ENCODE measurements at places on chromosomes 7 and 10. TPM values are rescaled to one million over a fixed set of nuclear protein-coding genes. Genes with fewer than 3 reads are reported as not detected.

DNA sequence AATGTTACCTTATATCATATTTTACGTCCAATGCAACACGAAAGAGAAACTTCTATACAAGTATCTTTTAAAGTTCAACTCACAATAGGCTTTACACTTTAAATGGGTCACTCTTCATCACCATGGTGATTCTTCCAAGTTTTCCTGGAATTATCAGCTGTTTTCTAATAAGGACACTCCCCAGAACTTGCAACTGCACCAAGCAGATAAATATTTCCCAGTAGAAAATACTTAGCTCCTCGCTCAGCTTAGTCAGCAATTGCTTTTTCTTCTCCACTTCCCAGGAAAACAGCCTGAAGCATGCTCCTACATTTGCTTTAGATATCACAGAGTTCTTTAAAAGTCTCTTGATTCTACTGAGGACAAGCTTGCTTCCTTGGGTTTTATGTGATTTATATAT is 25.7 kb upstream of the ADD3 start:
- H3K36me3 ChIP-seq: no peaks in the 10 kb centered on the region
- no peaks in the 10 kb centered on the region for H3K27me3 ChIP-seq
- H3K4me1 ChIP-seq: peaks cover 8% of the 10 kb centered on the region
- DNase-seq: no peak
- no peak overlapping the region for H3K4me3 ChIP-seq
- H3K27ac ChIP-seq: no peak overlapping the region

Gene APBB1IP
- 61.9 TPM for total RNA-seq

DNA sequence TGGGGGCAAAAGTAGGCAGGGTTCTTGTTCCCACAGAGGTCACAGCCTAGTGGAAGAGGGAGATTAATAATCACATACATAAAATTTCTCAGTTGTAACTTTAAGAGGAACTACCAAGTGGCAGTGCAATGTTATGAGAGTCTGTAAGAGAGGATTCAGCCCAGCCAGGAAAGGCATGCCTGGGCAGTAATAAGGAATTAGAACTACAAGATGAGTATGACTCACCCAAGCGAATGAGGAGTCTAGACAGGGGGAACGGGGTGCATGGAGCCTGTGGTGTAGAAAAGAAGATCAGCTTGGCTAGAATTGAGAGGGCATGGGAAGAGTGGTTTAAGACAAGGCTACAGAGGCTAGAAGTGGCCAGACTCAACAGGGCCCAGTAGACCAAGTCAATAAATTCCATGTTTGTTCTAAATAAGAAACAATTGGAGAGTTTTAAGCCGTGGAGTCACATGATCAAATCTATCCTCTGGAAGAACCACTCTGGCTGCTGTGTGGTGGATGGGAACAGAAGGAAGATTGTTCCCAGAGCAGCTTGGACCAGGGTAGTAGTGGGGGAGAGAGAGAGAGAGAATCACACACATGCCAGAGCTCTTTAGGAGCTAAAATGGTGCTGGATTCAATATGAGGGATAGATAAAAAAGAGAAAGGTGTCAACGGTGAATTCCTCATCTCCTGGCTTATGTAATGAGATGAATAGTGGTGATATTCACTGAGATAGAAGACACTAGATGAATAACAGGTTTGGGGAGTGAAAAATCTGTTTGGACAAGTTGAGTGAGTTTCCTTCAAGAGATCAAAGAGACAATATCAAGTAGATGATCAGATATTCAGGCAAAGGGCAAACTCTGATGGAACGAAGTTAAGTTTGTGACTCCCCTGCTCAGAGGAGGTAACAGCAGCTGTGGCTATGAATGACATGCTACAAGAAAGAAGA is 265.1 kb downstream of the FGFR2 start:
- H3K27me3 ChIP-seq: no peaks in the 10 kb centered on the region
- no peak for DNase-seq

Gene GBX1
- not detected for total RNA-seq

GRCh38 chr10:126074291-126074690 is 177.9 kb downstream of the FANK1 start:
- no peaks in the 10 kb centered on the region for H3K36me3 ChIP-seq
- no peaks in the 10 kb centered on the region for H3K4me1 ChIP-seq
- no peak overlapping the region for H3K4me3 ChIP-seq
- no peak for DNase-seq
- H3K27me3 ChIP-seq: peaks cover 5% of the 10 kb centered on the region

DNA sequence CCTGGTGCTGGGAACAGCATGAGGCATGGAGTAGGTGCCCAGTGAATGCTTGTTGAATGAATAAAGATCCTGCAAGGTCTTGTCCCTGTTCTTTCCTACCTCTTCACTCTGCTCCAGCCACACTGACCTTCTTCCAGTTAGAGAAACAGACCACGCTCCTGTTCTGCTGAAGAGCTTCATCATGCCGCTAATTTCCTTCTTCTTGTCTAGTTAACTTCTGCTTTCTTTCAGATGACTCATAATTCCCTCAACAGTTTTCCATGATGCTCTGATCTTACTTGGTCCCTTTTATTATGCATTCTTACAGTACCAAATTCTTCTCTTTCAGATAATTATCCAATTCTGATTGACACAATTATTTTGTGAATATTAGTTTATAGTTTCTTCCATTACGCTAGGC is 59.5 kb upstream of the C1QL3 start:
- DNase-seq: no peak
- no peaks in the 10 kb centered on the region for H3K4me1 ChIP-seq
- no peak overlapping the region for H3K27ac ChIP-seq
- no peak overlapping the region for H3K4me3 ChIP-seq
- H3K36me3 ChIP-seq: no peaks in the 10 kb centered on the region

DNA sequence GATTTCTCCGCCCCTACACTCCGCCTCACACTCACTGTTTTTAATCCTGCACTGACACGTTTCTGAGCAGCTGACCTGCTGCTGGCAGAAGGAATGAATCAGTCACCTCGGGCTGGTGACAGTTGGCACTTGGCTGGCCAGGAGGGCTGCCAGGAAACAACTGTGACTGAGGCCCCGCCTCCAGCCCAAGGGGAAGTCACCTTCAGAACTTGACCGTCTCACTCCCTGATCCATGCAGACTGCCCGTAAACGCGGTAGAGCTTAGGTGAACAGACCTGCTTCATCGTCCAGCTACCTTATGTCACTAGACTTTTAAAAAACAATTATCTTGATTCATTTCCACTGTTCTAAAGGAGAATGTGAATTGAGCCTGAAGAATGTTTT is 107.5 kb downstream of the DOCK1 start:
- no peak for DNase-seq
- no peaks in the 10 kb centered on the region for H3K4me1 ChIP-seq
- no peak overlapping the region for H3K4me3 ChIP-seq
- peaks cover 5% of the 10 kb centered on the region for H3K27me3 ChIP-seq

Gene RBP4
- total RNA-seq: not detected

Gene FAM20C
- total RNA-seq: 1.1 TPM

Gene OR2A5
- not detected for total RNA-seq

DNA sequence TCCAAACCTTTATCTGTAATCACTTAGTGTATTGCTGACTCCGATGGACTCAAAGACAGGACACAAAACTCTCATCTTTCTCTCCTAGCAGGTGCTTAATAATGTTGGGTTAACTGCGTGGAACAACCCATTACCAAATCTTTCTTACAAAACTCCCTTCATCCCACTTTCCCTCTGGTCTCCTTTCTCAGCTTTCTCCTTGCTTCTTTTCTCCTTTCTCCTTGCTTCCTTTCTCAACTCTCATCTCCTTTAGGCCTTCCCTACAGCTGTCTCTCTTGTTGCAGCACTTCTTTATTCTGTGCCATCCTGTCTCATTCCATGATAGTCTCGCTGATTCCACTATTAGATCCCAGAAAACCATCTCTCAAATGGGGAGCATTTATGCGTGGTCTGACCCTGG is 67.5 kb downstream of the TNS3 start:
- H3K27ac ChIP-seq: no peak overlapping the region
- H3K4me3 ChIP-seq: no peak overlapping the region
- no peaks in the 10 kb centered on the region for H3K27me3 ChIP-seq
- H3K4me1 ChIP-seq: no peaks in the 10 kb centered on the region
- no peak for DNase-seq

Gene HPSE2
- total RNA-seq: not detected

- no peak overlapping the region for H3K4me3 ChIP-seq
- H3K27ac ChIP-seq: no peak overlapping the region
- no peaks in the 10 kb centered on the region for H3K27me3 ChIP-seq
- no peaks in the 10 kb centered on the region for H3K36me3 ChIP-seq
Observed at GRCh38 chr10:35942057-35942456, 300.0 kb upstream of the FZD8 start.

- no peaks in the 10 kb centered on the region for H3K36me3 ChIP-seq
- H3K4me1 ChIP-seq: no peaks in the 10 kb centered on the region
- no peak overlapping the region for H3K27ac ChIP-seq
Observed at GRCh38 chr7:94298943-94299342, 95.8 kb upstream of the COL1A2 start.

GRCh38 chr7:150447966-150448788 is 2.3 kb upstream of the GIMAP8 start:
- peak overlapping the region; percentile 97 for H3K4me3 ChIP-seq
- H3K27me3 ChIP-seq: no peaks in the 10 kb centered on the region
- peaks cover 9% of the 10 kb centered on the region for H3K36me3 ChIP-seq
- no peak for DNase-seq
- H3K27ac ChIP-seq: peak overlapping the region; percentile 100
- H3K4me1 ChIP-seq: peaks cover 42% of the 10 kb centered on the region

Gene SLC18A3
- total RNA-seq: not detected

- H3K4me3 ChIP-seq: no peak overlapping the region
- H3K27ac ChIP-seq: no peak overlapping the region
- H3K4me1 ChIP-seq: no peaks in the 10 kb centered on the region
Observed at GRCh38 chr7:144437370-144438191, 34.1 kb upstream of the NOBOX start.

GRCh38 chr7:91375378-91375777 is 111.1 kb downstream of the FZD1 start:
- H3K4me1 ChIP-seq: no peaks in the 10 kb centered on the region
- no peak for DNase-seq
- no peak overlapping the region for H3K27ac ChIP-seq
- H3K36me3 ChIP-seq: no peaks in the 10 kb centered on the region

Gene TUBAL3
- total RNA-seq: not detected

DNA sequence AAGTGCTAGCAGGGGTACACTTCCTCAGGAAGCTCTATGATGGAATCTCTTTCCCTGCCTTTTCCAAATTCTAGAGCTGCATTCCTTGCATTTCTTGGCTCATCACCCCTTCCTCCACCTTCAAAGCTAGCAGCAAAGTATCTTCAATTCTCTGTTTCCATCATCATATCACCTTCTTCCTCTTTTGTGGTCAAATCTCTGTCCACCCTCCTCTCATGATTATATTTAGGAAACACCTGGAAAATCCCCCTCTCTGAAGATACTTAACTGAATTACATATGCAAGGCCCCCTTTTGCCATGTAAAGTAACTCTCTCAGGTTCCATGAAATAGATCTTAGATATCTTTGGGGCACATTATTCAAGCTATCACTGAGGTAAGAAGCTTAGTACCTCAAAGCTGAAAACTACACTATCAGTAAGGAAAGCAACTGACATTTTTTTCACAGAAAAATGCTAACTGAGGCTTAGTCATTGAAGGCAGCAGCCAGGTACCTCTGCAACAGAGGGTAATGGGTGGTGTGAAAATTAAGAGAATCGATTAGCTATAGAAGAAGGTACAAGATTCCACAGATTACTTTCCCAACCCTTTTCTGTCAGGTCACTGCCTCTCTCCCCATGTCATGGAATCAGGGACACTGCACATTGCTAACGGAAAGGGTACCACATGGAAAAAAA is 197.3 kb downstream of the MACC1 start:
- H3K4me1 ChIP-seq: no peaks in the 10 kb centered on the region
- no peak for DNase-seq
- no peaks in the 10 kb centered on the region for H3K36me3 ChIP-seq
- H3K27ac ChIP-seq: no peak overlapping the region
- H3K4me3 ChIP-seq: no peak overlapping the region

GRCh38 chr10:61343796-61344195 is 109.4 kb downstream of the TMEM26 start:
- H3K4me1 ChIP-seq: peaks cover 10% of the 10 kb centered on the region
- DNase-seq: no peak
- no peaks in the 10 kb centered on the region for H3K36me3 ChIP-seq
- H3K27me3 ChIP-seq: no peaks in the 10 kb centered on the region

- no peaks in the 10 kb centered on the region for H3K36me3 ChIP-seq
- H3K4me1 ChIP-seq: no peaks in the 10 kb centered on the region
- no peak overlapping the region for H3K27ac ChIP-seq
Observed at GRCh38 chr10:62502995-62503613, 128.9 kb downstream of the ZNF365 start.

- H3K36me3 ChIP-seq: no peaks in the 10 kb centered on the region
- no peaks in the 10 kb centered on the region for H3K4me1 ChIP-seq
- DNase-seq: no peak
- no peak overlapping the region for H3K4me3 ChIP-seq
- peaks cover 5% of the 10 kb centered on the region for H3K27me3 ChIP-seq
Observed at GRCh38 chr7:95867309-95867708, 95.0 kb downstream of the DYNC1I1 start.

- H3K4me1 ChIP-seq: peaks cover 4% of the 10 kb centered on the region
- H3K27me3 ChIP-seq: no peaks in the 10 kb centered on the region
- H3K4me3 ChIP-seq: no peak overlapping the region
- no peak for DNase-seq
Observed at GRCh38 chr10:79197558-79197957, 128.8 kb downstream of the ZMIZ1 start.

Gene HTR7
- not detected for total RNA-seq

DNA sequence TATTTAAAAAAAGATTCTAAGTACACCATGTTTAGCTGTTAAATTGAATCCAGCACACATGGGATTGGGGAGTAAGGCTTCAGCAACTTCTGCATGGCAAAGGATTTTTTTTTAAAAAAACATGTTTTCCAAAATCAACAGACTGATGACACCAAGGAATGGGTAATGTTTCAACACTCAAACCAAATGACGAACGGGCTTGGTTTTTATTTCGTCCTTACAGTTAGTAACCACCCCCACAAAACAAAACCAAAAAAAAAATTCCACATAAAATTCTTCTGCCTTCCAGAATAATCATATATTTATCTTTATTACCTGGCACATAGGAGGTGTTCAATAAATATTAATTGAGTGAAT is 45.7 kb downstream of the ICA1 start:
- no peak for DNase-seq
- no peaks in the 10 kb centered on the region for H3K27me3 ChIP-seq
- no peak overlapping the region for H3K4me3 ChIP-seq
- H3K4me1 ChIP-seq: peaks cover 2% of the 10 kb centered on the region
- H3K27ac ChIP-seq: no peak overlapping the region

Gene JAKMIP3
- 0.18 TPM for total RNA-seq

Gene ANKRD61
- 0.27 TPM for total RNA-seq

DNA sequence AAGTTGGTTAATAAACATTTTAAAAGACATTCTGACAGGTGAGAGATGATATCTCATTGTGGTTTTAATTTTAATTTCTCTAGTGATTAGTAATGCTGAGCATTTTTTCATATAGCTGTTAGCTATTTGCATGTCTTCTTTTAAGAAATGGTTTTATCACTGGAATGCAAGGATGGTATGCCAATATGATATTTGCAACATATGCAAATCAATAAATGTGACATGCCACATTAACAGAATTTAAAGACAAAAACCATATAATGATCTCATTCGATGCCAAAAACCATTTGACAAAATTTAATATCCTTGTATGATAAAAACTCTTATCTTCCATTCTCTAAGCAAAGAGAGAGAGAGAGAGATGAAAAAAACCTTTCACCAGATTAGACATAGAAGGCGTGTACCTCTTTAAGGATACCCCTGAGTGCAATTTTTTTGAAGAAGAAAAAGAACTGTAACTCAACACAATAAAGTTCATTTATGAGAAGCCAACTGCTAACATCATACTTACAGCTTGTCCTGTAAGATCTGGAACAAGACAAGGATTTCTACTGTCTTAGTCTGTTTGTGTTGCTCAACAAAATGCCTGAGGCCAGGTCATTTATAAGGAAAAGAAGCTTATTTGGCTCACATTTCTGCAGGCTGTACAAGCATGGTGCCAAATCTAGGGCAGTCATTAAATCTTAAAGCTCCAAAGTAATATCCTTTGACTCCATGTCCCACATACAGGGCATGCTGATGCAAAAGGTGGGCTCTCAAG is 39.7 kb upstream of the ZMYND11 start:
- no peaks in the 10 kb centered on the region for H3K4me1 ChIP-seq
- no peaks in the 10 kb centered on the region for H3K27me3 ChIP-seq

Measured in activated CD8-positive, alpha-beta T cell treated with anti-CD3 and anti-CD28 coated beads for 36 hours (primary cell).